ENCODE measurements at places on chromosomes 6 and 20.

DNA sequence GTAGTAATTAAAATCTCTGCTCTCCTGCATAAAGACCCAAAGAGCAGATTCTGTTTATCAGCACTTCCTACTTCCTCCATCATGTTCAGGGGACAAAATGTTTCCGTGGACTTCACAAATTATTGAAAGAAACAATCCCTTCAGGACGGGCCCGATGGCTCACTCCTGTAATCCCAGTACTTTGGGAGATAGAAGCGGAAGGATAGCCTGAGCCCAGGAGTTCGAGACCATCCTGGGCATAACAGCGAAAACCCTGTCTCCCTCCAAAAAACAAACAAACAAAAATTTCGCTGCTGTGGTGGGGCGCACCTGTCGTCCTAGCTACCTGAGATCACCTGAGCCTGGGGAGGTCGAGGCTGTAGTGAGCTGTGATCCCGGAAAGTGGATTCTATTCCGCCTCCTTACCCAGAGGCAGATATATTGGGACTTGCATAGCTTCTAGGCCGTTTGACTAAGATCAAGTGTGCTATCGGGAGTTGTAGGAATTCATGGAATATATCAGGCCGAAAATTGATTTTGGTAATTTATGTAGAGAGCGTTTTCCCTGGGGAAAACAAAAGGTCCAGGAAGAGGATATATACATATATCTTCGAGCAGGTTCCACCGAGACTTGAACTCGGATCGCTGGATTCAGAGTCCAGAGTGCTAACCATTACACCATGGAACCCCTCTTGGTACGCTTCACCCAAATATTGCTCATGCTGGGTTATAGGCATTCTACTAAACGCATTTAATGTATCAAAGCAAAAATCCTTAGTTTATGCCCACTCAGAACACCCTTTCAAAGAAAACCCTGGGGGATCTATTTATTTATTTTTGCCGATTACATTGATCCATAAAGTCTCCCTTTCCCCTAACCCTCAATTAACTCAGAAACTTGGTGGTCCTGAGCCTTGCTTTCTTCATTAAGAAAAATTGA lies 74.5 kb upstream of the ZNF184 start:
- no peak for DNase-seq

DNA sequence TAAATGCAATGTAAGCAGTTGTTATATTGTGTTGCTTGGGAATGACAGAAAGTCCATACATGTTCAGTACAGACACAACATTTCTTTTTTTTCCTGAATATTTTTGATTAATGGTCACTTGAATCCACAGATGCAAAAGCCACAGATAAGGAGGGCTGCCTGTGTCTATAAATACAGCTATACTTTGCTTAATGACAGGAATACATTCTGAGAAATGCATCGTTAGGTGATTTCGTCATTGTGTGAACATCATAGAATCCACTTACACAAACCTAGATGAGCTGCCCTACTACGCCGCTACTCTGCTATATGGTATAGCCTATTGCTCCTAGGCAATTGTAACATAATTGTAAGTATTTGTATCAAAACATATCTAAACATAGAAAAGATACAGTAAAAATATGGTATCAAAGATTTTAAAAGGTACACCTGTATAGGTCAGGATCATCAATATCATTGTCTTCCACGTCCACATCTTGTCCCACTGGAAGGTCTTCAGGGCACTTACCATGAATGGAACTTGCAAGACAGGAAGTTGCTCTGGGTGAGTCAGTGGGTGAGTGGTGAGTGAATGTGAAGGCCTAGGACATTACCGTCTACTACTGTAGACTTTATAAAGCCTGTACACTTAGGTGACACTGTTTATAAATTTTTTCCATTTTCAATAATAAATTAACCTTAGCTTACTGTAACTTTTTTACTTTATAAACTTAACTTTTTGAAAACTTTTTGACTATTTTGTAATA lies 27.9 kb upstream of the POPDC3 start:
- DNase-seq = no peak

DNA sequence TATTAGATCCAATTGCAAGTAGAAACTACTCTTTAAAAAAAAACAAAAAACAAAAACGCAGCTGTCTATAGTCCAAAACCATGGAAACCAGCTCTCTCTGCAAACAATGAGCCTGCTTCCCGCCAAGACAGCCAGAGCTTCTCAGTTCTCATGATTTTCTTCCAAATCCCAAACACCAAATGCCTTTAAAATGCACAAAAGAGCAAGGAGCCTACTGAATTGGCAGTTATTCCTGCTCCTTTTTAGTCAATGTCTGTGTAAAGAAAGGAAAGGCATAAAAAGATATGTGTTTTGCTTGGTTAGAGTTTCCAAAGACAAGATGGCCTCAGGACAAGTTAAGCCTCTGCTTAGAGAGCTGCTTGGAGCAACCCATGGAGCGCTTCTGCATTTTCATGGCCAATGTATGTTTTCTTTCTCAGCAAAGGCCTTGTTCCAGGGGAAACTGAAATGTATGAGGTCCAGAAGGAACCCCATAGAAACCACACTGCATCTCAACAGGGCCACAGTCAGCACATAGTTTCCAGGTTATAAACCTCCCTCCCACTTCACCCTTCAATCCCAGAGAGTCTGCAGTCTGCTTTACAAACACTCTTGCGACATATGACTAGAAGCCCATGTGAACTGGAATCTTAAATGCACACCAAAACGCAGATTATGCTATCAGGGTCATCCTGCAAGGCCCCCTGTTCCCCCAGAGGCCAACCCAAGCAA lies 209.3 kb upstream of the TAB2 start:
- no peak for DNase-seq

DNA sequence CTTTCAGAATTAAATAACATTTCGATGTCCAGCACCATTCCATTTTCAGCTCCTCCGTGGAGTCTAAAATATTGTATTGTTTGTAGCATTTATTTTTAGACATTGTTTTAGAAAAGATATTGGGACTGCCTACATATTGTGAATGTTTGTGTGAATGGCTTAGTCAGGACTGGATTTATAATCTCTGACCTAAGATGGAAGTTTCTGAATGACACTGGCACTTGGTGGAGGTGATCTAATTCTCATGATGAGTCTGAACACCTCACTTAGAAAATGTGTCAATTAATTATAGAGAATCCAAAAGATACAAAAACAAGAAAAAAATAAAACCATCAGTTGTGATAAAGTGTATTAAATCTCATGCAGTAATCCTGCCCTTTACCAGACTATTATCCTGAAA lies 60.8 kb upstream of the HBS1L start:
- DNase-seq = no peak

- DNase-seq = no peak
These were observed 47.0 kb downstream of the COL19A1 start for GRCh38 chr6:69913361-69913760.

DNA sequence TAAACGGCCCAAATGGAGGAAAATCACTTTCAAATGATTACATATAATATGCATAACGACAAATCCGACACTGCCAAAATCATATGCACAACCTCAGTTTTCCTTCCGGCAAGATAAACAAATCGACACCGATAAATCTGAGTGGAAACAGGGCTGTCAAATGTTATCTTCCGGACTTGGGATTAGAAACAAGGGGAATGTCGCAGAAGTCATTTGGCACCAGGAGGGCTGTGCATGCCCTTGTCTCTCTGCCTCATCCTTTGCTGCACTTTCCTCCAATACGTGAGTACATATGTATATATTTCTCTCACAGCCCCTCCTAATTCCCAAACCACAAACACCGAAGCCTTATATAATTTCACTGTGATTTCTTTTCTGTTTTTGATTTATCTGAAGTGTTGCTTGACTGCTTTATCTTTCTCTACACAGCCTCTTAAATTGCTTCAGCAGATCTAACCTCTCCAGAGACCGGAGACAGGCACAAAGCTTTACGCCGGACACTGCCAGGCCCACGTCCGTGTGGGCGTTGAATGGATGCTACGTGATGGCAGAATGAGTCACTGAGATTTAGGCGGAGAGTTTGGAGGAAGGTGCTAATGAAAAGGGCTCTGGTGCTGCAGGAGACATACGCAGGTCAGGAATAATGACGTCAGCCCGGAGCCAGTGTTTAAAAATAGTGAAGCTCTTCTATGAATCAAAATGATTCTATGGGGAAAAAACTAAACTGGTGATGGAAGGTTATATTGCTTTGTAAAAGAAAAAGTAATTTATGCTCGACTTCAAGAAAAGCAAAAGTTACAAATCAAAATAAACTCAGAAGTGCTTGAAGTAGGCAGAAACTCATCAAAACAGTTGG lies 21.0 kb upstream of the PRELID3B start:
- no peak for DNase-seq

GRCh38 chr20:58294497-58295455 lies 14.7 kb upstream of the RAB22A start:
- no peak for DNase-seq

DNA sequence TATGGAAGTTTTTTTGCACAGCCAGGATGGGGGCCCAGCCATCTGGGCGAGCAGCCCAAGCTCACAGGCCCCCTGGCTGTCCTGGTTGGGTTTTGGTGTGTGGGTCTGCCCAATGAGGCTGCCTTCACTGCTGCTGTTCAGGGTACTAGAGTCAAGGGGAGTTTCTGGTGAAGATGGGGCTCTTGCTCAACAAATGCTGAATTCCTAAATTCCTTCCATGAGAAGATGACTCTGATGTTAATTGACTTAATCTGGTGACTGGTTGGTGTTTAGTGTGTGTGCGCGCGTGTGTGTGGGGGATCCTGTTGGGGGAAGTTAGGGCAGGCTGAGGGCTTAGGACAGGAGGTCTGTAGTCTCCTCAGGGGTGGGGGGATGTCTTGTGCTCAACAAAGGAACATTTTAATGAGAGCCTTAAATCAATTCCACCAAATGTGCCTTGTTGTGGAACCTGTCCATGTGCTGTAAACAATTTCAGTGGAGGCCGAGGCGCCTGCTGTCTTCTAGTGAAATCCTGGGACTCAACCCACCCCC lies 1.9 kb downstream of the PTK7 start:
- no peak for DNase-seq

- no peak for DNase-seq
These were observed 59.2 kb downstream of the PTPRA start for GRCh38 chr20:2932498-2932897.

All from activated CD8-positive, alpha-beta memory T cell treated with anti-CD3 and anti-CD28 coated beads, Interleukin-2, amount 50 U/mL, for 4 hours (primary cell).